Endothelial cell of umbilical vein (primary cell): ENCODE measurements at places on chromosomes 1 and 21. TPM values are rescaled to one million over a fixed set of nuclear protein-coding genes. Genes with fewer than 3 reads are reported as not detected.

DNA sequence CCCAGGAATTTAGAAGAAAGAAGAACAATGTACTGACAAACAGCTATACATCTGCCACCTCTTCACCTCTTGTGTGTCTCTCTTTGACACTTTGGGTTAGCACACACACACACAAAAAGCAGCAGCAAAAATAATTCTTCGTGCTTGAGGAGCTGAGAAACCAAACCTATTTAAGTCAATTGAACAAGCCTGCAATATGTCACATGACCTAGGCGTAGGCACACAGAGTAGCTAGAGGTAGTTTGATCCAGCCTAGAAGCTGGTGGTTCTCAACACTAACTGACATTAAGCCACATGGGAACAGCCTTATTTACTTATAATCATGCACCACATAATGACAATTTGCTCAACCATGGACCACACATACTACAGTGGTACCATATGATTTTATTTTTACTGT, 32.3 kb downstream of the RRAGC start:
- peaks cover 34% of the 10 kb centered on the region for H3K27me3 ChIP-seq
- no peaks in the 10 kb centered on the region for H3K4me1 ChIP-seq
- no peaks in the 10 kb centered on the region for H3K36me3 ChIP-seq

DNA sequence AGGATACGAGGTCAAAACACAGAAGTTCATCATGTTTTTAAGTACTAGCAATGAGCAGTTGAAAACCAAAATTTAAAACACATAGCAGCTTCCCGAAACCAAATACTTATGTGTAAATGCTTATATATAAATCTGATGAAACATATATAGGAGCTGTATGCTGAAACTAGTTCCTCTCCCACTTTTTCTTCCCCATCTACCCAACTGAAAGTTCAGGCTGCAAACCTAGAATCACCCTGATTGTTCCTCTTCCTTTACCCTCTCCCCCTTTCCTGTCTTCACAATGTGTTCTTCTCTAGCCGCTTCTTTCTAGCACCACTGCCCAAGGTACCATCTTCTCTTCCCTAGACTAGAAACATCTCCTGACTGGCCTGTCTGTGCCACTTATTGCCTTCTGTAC, 90.6 kb downstream of the ST3GAL3 start:
- H3K4me1 ChIP-seq: no peaks in the 10 kb centered on the region
- H3K27me3 ChIP-seq: no peaks in the 10 kb centered on the region
- no peak for DNase-seq
- H3K4me3 ChIP-seq: no peak overlapping the region

DNA sequence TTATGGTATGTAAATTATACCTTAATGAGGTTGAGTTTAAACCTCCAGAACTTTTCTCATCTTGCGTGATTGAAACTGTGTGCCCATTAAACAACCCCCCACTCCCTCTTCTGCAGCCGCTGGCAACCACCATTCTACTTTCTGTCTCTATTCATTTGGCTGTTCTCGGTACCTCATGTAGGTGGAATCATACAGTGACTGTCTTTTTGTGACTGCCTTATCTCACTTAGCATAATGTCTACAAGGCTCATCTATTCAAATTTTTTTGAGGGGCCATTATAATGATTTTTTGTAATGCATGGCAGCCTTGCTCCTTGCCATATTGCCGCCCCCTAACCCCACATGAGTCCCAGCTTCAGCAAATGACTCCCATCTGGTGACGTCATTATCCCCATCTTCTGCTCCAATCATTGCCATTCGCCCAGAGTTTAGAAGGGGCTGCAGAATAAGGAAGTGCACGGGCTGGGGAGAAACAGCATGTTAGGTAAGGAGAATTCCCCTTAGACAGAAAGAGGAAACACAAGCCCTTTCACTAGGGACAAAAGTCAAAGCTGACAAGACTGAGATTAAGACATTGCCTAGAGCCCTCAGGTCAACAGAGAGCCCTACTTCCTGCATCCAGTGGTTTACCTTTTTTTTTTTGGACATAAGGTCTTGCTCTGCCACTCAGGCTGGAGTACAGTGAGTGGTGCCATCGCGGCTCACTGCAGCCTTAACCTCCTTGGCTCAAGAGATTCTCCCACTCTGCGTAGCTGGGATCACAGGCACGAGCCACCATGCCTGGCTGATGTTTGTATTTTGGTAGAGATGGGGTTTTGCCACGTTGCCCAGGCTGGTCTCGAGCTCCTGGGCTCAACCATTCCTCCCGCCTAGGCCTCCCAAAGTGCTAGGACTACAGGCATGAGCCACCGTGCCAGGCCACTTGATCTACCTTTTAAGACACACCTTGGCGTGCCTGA, 78.4 kb upstream of the ERRFI1 start:
- no peaks in the 10 kb centered on the region for H3K36me3 ChIP-seq
- no peaks in the 10 kb centered on the region for H3K27me3 ChIP-seq
- DNase-seq: no peak
- H3K4me1 ChIP-seq: no peaks in the 10 kb centered on the region

The EPHB2 gene
- 69.1 and 69.5 TPM in 2 replicates for total RNA-seq

The S100A12 gene
- total RNA-seq: not detected in 2 replicates
